Activated CD8-positive, alpha-beta memory T cell treated with anti-CD3 and anti-CD28 coated beads, Interleukin-2, amount 50 U/mL, for 4 hours (primary cell): ENCODE measurements at places on chromosomes 12 and 14.

DNA sequence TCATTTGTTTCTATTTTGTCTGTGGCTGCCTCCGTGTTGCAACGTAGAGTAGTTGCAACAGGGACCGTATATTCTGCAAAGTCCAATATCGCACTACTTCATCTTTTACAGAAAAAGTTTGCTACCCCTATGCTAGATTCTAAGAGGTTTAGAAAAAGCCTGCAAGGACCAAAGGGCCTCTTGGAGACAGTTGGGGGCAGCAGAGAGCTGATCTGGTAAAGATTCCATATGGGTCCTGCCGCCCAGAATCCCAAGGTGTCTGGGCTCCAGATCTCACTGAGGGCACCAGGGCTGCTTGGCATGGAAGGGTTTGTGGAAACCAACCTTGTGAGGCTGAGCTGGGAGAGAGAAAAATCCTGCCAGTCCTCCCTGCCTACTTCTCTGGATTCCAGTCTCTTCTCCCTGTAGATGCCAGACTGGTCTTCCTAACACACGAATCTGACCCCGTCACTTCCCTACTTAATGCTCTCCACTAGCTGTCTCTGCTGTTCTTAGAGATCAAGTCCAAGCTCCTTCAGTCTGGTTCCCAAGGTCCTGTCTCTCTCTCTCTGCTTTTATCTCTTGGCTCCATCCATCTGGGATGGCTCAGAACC lies 74.6 kb downstream of the GLRX5 start:
- DNase-seq, result no peak

- DNase-seq, result no peak
Measured at GRCh38 chr14:61749867-61750266, 12.4 kb upstream of the SNAPC1 start.

- DNase-seq, result no peak
Measured at GRCh38 chr14:72686101-72686500, 207.8 kb downstream of the DPF3 start.

GRCh38 chr12:76024942-76025600 lies 6.5 kb downstream of the PHLDA1 start:
- DNase-seq, result no peak

DNA sequence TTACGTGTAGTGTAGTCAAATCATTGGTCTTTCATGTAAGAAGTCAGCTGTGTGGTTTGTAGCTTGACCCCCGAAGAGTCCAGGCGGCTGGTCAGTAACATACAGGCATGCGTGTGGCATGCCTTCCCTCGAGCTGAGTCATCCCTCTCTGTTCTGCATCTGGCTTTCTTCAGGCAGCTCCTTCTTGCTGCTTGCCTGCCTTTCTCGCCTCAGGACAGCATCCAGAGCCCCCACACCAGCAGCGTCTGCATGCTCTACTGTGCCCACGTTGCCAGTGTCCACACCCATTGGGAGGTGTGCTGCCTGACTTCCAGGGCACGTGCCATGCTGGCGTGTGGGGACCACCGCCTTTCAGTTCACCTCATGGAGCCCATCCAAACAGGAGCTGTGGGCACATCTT lies 96.8 kb downstream of the EP400 start:
- DNase-seq, result no peak
